Esophagus squamous epithelium (tissue), 5 donors: ENCODE measurements at places on chromosomes 2 and 18. TPM values are rescaled to one million over a fixed set of nuclear protein-coding genes. Genes with fewer than 3 reads are reported as not detected.

DNA sequence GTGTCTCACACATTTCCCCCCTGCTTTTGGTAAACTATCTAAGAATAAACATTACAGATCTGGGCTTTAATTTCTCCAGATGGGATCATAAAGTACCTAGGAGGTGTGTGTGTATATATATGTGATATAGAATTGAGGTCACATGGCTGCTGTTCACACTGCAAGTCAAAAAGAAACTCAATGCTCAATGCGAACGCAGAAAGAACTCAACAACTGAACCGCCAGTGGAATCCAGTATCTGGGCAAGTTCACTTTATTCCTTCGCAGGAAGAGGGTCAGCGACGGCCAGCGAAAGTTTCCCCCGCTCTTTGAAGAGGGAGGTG lies 17.7 kb downstream of the POU3F3 start:
- no peaks in the 10 kb centered on the region for H3K36me3 ChIP-seq

The HRH4 gene
- total RNA-seq, result not detected

DNA sequence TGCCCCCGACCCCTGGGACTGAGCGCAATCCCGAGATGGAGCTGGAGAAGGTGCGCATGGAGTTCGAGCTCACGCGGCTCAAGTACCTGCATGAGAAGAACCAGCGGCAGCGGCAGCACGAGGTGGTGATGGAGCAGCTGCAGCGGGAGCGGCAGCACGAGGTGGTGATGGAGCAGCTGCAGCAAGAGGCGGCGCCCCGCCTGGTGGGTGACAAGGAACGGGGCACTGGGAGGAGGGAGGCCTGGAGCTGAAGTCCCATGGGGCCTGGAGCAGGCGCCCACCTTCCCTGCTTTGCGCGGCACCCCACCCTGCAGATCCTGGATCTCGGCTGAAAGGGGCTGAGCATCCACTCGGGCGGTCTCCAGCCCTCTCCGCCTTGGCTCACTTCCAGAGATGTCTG lies 1.2 kb downstream of the TMEM247 start:
- H3K27ac ChIP-seq, result no peak overlapping the region
- peaks cover 9% of the 10 kb centered on the region for H3K4me1 ChIP-seq
- H3K27me3 ChIP-seq, result no peaks in the 10 kb centered on the region
- DNase-seq, result no peak
- no peak overlapping the region for H3K4me3 ChIP-seq
- H3K36me3 ChIP-seq, result no peaks in the 10 kb centered on the region

GRCh38 chr18:5891854-5892215 lies 3.5 kb downstream of the TMEM200C start:
- H3K4me3 ChIP-seq, result no peak overlapping the region
- peaks cover 21% of the 10 kb centered on the region for H3K27me3 ChIP-seq
- H3K4me1 ChIP-seq, result peaks cover 11% of the 10 kb centered on the region
- no peaks in the 10 kb centered on the region for H3K36me3 ChIP-seq

The OTOS gene
- not detected for total RNA-seq
